Muscle of leg (tissue), 16 donors: ENCODE measurements at places on chromosomes 16 and 17. TPM values are rescaled to one million over a fixed set of nuclear protein-coding genes. Genes with fewer than 3 reads are reported as not detected.

The PRSS27 gene
- 0.75 TPM for total RNA-seq

The GNGT2 gene
- 0.89 TPM for total RNA-seq

The KCTD19 gene
- total RNA-seq = 0.04 TPM

The TMC8 gene
- 1.2 TPM for total RNA-seq

The GINS2 gene
- total RNA-seq = 8.5 TPM

The ITGAL gene
- total RNA-seq = 0.89 TPM

The KRTAP4-9 gene
- not detected for total RNA-seq

The TMC7 gene
- 0.84 TPM for total RNA-seq

The SRL gene
- total RNA-seq = 365 TPM

The TBC1D3G gene
- not detected for total RNA-seq

The KCNH6 gene
- not detected for total RNA-seq

The CDC6 gene
- 8.2 TPM for total RNA-seq

The SLX1A gene
- 11.9 TPM for total RNA-seq

The HSD17B1 gene
- total RNA-seq = 1.9 TPM

DNA sequence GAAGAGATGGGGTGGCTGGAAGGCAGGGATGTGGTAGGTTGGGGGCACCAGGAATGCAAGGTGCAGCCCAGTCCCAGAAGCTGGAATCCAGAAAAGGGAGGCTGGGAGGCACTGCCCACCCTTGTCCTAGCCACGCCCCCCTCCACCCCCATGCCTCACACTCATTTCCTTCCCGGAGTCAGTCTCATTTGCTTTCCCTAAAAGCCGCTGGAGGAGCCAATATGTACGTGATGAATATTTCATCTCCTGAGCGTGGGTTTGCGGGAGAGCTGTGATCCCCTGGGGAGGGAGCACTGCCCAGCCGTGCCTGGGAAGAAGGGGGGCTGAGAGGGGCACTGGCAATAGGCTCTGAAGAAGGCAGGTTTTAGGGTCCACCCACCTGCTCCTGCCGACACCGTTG lies 124.5 kb upstream of the LHX1 start:
- H3K27ac ChIP-seq = no peak overlapping the region
- DNase-seq = no peak
- no peaks in the 10 kb centered on the region for H3K36me3 ChIP-seq

- H3K36me3 ChIP-seq = peaks cover 26% of the 10 kb centered on the region
- no peaks in the 10 kb centered on the region for H3K27me3 ChIP-seq
- H3K4me1 ChIP-seq = peaks cover 6% of the 10 kb centered on the region
- H3K27ac ChIP-seq = no peak overlapping the region
- peak; percentile 71 for DNase-seq
- H3K4me3 ChIP-seq = no peak overlapping the region
Measured at GRCh38 chr17:78862073-78863023, 21.7 kb upstream of the USP36 start.

DNA sequence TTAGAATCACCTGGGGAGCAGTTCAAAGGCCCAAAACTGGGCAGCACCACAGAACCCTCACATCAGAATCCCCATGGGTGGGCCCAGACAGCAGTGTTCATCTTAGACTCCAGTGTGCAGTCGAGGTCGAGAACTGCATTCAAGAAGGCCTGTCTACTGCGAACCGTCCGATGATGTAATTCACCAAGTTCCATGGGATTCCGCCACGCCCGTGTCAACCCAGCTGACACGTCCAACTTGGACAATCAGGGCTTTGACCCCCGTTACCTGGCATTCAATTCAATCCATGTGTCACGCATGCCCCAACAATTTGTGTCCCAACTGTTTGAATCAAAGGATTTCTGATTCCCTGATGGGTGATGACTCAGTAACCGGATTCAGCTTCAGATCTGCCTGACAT lies 9.2 kb downstream of the HSBP1 start:
- no peaks in the 10 kb centered on the region for H3K27me3 ChIP-seq
- H3K27ac ChIP-seq = no peak overlapping the region
- no peak for DNase-seq
- H3K4me3 ChIP-seq = no peak overlapping the region
- no peaks in the 10 kb centered on the region for H3K36me3 ChIP-seq
- H3K4me1 ChIP-seq = peaks cover 7% of the 10 kb centered on the region

GRCh38 chr16:35746281-35746962 lies 2287.0 kb downstream of the TP53TG3F start:
- H3K4me3 ChIP-seq = no peak overlapping the region
- no peaks in the 10 kb centered on the region for H3K27me3 ChIP-seq
- H3K36me3 ChIP-seq = no peaks in the 10 kb centered on the region
- no peak for DNase-seq

DNA sequence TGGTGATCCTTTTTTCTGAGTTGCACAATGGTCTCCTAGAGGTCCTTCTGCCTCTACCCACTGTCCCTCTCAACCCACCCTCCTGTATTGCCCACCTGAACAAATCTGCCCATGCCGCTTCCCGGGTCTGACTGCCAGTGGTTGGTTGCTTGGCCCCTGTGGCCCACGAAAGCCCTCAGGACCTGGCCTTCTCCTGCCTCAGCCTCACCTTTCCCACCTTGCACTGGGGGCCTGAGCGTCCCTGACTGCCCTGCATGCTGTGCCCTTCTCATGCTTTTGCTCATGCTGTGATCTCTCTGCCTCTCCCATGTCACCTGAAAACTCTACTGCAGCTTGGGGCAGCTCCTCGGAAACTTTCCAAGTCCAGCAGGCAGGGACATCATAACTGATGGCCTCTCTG lies 13.8 kb upstream of the KDM6B start:
- no peak overlapping the region for H3K4me3 ChIP-seq
- no peak overlapping the region for H3K27ac ChIP-seq
- no peaks in the 10 kb centered on the region for H3K27me3 ChIP-seq

DNA sequence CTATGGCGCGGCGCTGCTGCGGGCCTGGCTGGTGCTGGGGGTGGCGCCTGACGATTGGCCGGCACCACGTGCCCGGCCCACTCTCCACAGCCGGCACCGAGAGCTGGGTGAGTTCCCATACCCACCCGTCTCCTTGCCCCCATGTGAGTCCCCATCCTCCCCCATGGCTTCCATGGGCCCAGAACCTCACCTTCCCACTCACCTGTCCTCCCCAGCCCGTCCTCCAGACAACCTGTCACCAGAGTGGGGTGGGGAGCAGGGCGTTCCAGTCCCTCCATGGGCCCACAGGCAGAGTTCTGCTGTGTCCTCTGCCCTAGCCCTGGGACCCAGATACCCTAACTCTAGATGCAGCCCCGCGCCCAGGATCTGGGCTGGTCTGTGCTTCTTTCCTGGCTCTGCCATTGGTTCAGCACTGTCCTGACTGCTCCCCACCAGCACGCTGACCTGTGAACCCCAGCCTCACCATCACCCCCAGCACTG lies 5.5 kb downstream of the ARMC5 start:
- H3K4me1 ChIP-seq = peaks cover 13% of the 10 kb centered on the region
- no peak overlapping the region for H3K4me3 ChIP-seq
- DNase-seq = no peak
- no peaks in the 10 kb centered on the region for H3K27me3 ChIP-seq
- H3K27ac ChIP-seq = no peak overlapping the region

- H3K27me3 ChIP-seq = no peaks in the 10 kb centered on the region
- H3K36me3 ChIP-seq = peaks cover 11% of the 10 kb centered on the region
- H3K27ac ChIP-seq = no peak overlapping the region
- peaks cover 9% of the 10 kb centered on the region for H3K4me1 ChIP-seq
- no peak for DNase-seq
Measured at GRCh38 chr17:65041518-65041917, 15.0 kb downstream of the GNA13 start.

DNA sequence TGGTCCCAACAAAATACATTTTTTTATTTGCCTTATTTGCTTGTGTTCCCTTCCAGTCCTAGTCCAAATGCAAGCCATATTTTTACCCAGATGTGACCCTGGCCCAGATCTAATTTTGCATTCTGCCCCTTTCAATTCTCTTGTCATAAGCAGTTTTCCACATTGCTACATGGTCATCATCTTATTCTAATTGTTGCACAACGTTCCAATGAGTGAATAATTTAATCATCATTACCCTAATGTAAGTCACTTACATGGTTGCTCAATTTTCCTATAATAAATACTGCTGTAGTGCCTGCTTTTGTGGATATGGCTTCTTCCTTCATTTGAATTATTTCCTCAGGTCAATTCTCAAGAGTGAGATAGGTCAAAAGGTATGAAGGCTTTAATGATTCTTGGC lies 12.8 kb downstream of the RSAD1 start:
- DNase-seq = no peak
- peaks cover 3% of the 10 kb centered on the region for H3K27me3 ChIP-seq
- peaks cover 5% of the 10 kb centered on the region for H3K36me3 ChIP-seq
- H3K27ac ChIP-seq = no peak overlapping the region
- H3K4me3 ChIP-seq = no peak overlapping the region

DNA sequence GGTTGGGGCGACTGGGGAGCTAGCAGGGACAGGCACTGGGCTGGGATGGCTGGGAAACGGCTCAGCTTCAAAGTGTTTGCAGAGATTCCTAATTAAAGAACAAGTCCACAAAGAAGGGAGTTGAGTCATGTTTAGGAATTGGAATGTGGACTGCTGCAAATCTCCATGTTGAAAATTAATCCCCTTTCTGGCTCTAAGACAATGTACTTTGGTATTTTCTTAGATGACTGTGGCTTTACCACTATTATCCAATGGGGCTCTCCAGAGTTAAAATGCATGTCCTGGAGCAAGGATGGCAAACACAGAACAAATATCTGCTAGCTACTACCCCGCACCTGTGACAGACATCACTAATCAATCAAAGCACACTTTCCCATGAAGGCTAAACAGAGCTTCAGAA lies 22.2 kb upstream of the WSCD1 start:
- no peaks in the 10 kb centered on the region for H3K27me3 ChIP-seq
- H3K27ac ChIP-seq = no peak overlapping the region
- no peak overlapping the region for H3K4me3 ChIP-seq
- peaks cover 3% of the 10 kb centered on the region for H3K4me1 ChIP-seq
- DNase-seq = peak; percentile 44

GRCh38 chr17:8397636-8398035 lies at the start of gene RNF222:
Gene RNF222 (minus strand): TSS chr17:8397827. CDS start chr17:8393461, 4,366 bp downstream.
- no peak for DNase-seq
- no peak within 1 kb of the TSS for H3K4me3 ChIP-seq
- H3K27ac ChIP-seq = no peak within 1 kb of the TSS
- H3K27me3 ChIP-seq = peaks cover 28% of the 10 kb centered on the region
- peaks cover 4% of the 10 kb centered on the region for H3K4me1 ChIP-seq
- H3K36me3 ChIP-seq = no peaks in the 10 kb centered on the region

- peaks cover 4% of the 10 kb centered on the region for H3K27me3 ChIP-seq
- no peak overlapping the region for H3K27ac ChIP-seq
- DNase-seq = peak; percentile 3
- H3K4me3 ChIP-seq = no peak overlapping the region
- H3K4me1 ChIP-seq = peaks cover 16% of the 10 kb centered on the region
Measured at GRCh38 chr16:71259086-71259485, 28.6 kb upstream of the HYDIN start.

DNA sequence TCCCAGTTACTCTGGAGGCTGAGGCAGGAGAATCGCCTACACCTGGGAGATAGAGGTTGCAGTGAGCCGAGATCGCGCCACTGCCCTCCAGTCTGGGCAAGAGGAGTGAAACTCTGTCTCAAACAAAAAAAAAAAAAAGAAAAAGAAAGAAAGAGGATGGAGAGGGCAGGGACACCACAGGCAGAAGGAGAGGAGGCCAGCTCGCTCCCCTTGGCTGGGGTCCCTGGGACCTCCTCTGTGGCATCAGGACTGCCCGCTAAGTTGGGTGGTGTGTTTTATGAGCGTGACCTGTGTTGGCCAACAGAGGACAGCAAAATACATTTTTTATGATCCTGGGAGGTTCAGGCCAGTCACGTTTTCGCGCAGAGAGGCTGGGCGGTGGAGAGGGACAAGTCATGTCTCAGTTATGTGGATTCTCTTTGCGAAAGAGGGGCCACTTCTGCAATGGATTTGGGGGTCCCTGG lies 229.6 kb downstream of the MRTFB start:
- no peak overlapping the region for H3K27ac ChIP-seq
- no peaks in the 10 kb centered on the region for H3K36me3 ChIP-seq
- DNase-seq = peak; percentile 89
- peaks cover 21% of the 10 kb centered on the region for H3K27me3 ChIP-seq
- peaks cover 20% of the 10 kb centered on the region for H3K4me1 ChIP-seq

GRCh38 chr16:88798772-88799455 lies 4.7 kb upstream of the CDT1 start:
- no peak overlapping the region for H3K27ac ChIP-seq
- H3K36me3 ChIP-seq = no peaks in the 10 kb centered on the region
- H3K27me3 ChIP-seq = peaks cover 3% of the 10 kb centered on the region
- no peak for DNase-seq
- peaks cover 5% of the 10 kb centered on the region for H3K4me1 ChIP-seq
- no peak overlapping the region for H3K4me3 ChIP-seq

GRCh38 chr17:57898487-57899311 lies 48.9 kb upstream of the MRPS23 start:
- H3K4me1 ChIP-seq = peaks cover 83% of the 10 kb centered on the region
- H3K27ac ChIP-seq = peak overlapping the region; percentile 94
- no peaks in the 10 kb centered on the region for H3K27me3 ChIP-seq
- H3K4me3 ChIP-seq = no peak overlapping the region
- H3K36me3 ChIP-seq = peaks cover 5% of the 10 kb centered on the region

DNA sequence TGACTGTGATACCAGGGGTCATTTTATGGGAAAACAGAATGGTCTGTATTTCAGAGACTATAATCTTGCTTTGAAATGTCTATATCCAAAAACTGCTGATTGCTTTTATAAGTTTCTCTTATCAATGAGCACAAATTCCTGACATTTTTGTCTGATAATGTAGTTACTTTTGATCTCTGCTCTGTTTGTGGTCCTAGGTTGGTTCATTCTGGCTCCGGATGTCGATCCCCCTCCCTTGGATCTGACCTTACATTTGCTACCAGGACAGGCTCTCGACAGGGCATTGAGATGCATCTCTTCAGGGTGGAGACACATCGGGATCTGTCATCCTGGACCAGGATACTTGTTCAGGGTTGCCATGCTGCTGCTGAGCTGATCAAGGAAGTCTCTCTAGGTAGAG lies 27.3 kb upstream of the VPS4A start:
- no peaks in the 10 kb centered on the region for H3K27me3 ChIP-seq
- peaks cover 13% of the 10 kb centered on the region for H3K36me3 ChIP-seq
- DNase-seq = no peak
- H3K27ac ChIP-seq = no peak overlapping the region
- H3K4me3 ChIP-seq = no peak overlapping the region
- no peaks in the 10 kb centered on the region for H3K4me1 ChIP-seq

- H3K27me3 ChIP-seq = no peaks in the 10 kb centered on the region
- peak overlapping the region; percentile 85 for H3K27ac ChIP-seq
- peaks cover 7% of the 10 kb centered on the region for H3K36me3 ChIP-seq
- H3K4me3 ChIP-seq = peak overlapping the region; percentile 53
- DNase-seq = peak; percentile 52
Measured at GRCh38 chr17:45052052-45052772, 780 bp upstream of the DCAKD start.

GRCh38 chr17:38604479-38605403 lies 1.0 kb downstream of the SRCIN1 start:
- H3K36me3 ChIP-seq = no peaks in the 10 kb centered on the region
- peaks cover 85% of the 10 kb centered on the region for H3K27me3 ChIP-seq
- H3K4me3 ChIP-seq = no peak overlapping the region
- no peak overlapping the region for H3K27ac ChIP-seq
- no peak for DNase-seq
